ENCODE measurements at places on chromosomes 7 and 10.

GRCh38 chr10:100986623-100986951 is 710 bp downstream of the MRPL43 start:
- no peak for DNase-seq

DNA sequence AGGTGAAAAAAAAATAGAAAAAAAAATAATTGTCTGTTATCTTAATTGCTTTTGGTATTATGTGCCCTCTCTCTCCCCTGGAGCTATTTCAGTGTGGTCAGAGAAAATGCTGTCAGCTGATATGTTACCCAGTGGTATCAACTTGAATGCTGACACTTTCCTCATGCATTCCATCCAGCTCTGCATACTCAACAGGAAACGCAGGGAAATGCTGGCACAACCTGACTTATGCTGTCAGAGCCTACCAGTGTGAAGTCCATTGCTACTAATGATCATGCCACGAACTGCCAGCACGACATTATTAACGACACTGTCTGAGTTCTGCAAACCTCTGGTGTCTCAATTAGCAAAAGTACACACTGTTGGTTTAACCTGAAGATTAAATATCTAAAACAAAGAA is 182.8 kb downstream of the ZWINT start:
- no peak for DNase-seq

- DNase-seq, result peak; percentile 11
Measured at GRCh38 chr10:133276435-133277201, at the start of gene ADAM8. ADAM8 (minus strand) TSS chr10:133276868; CDS start chr10:133276817, 51 bp downstream.

GRCh38 chr10:71589617-71590551 is 129.7 kb downstream of the C10orf105 start:
- no peak for DNase-seq

GRCh38 chr10:132247943-132248342 is 59.8 kb downstream of the STK32C start:
- DNase-seq, result no peak

DNA sequence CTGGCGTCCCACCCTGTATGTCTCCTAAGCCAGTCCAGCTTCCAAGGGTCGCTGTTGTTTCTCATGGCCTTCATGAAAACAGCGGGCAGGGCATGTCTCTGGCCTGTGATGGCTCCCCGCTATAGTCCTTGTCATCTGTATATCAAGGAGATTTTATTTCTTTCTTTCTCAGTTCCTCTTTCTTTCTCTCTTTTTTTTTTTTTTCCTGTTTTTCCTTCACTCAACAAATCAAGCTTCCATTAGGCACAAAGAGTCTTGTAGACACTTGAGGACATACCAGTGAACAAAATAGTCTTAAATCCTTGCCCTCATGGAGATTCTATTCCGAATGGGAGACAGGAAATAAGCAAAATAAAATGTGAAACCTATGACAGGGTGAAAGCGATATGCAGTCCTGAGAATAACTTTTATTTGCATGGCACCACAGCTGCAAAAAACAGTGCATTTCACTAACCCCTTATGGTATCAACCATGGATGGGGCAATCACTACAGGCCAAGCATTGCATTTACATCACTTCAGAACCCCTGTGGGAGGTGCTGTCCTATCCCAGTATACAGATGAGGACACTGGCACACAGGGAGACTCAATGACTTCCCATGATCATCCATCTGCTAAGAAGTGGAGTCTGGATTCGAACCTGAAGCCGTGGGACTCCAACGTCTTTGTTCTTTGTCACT is 50.7 kb downstream of the SYPL1 start:
- DNase-seq, result no peak

GRCh38 chr7:106041140-106041717 is 70.9 kb downstream of the SYPL1 start:
- DNase-seq, result peak; percentile 49

DNA sequence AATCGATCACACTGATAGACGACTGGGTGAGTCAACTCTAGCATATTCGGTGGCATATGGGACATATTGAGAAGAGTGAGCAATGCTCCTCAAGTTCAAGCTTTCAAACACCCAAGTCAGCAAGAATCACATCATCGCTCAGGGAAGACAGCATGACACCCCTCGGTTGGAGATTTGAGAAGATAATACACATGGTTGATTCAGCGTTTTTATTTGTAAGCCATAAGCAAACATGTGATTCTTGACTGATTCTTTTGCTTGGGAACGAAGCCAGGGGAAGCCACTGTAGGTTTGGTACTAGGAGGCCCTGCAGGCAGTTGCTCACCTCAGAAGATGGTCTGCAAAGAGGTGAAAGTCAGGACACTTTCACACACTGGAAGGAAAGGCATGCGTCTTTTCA is 12.6 kb downstream of the UCMA start:
- no peak for DNase-seq

- DNase-seq, result no peak
Measured at GRCh38 chr7:104059103-104059502, 69.6 kb upstream of the RELN start.

- no peak for DNase-seq
Measured at GRCh38 chr7:95157381-95157780, 167.0 kb downstream of the PON1 start.

GRCh38 chr10:124255556-124255955 is 162.2 kb upstream of the CHST15 start:
- DNase-seq, result no peak

GRCh38 chr7:140656548-140657515 is 15.9 kb upstream of the ADCK2 start:
- DNase-seq, result no peak

GRCh38 chr10:131183546-131184045 is 127.9 kb downstream of the TCERG1L start:
- no peak for DNase-seq

GRCh38 chr10:131897297-131897899 is 3.4 kb upstream of the PPP2R2D start:
- DNase-seq, result no peak

DNA sequence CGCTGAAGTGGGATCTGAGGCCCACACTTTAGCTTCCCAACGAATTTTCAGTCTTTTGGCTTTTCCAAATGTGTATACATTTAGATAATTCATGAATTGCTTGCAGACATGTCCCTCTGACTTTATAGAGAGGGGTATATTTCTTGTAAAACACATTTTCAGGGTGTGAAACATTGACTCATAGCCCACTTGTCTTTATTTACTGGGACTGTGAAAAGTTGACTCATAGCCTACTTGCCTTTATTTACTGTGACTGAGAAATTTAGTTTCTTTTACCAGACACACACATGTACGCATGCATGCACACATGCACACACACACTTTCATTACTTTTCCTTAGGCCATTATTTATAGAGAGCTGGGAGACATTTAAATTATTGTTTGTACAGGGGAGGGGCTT is 79.1 kb downstream of the VTI1A start:
- no peak for DNase-seq

GRCh38 chr10:119724593-119725516 is 995 bp upstream of the INPP5F start:
- peak; percentile 10 for DNase-seq

DNA sequence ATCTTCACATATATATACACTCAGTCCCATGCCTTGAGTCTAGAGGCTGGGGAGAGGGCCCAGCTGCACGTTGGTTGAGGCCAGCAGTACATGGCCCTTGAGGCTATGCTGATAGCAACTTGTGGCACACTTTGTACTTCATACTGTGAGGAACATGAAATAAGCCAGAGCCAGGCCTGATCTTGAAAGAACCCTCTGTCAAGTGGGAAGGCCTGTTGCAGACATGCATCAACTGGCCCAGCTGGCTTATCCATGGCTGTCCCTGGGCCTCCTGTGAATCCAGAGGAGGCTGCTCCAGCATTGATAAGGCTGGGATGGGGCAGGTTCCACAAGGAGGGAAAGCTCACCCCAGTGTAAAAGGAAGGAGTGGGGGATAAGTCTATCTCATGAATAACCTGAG is 140.4 kb downstream of the NRF1 start:
- no peak for DNase-seq

- no peak for DNase-seq
Measured at GRCh38 chr7:144834641-144835144, 1.2 kb downstream of the TPK1 start.

- DNase-seq, result no peak
Measured at GRCh38 chr10:99769706-99770105, 12.7 kb upstream of the ABCC2 start.

DNA sequence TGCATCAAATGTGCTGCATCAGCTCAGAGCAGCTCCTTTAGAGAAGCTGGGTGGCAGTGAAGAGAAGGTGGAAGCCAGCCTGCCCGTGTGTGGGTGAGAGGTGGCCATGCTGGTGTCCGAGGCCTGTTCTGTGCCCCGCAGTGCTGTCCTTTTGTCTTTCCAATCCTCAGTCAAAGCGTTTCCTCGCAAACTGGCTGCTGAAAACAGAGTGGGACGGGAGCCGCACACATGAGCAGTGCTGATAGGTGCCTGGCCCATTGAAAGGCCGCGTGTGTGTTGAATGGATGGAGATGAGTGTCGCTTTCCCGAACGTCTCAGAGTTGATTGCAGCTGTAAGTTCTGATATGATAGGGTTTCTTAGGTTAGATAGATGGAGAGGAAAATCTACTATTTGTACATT is 39.3 kb downstream of the WDR37 start:
- DNase-seq, result no peak

DNA sequence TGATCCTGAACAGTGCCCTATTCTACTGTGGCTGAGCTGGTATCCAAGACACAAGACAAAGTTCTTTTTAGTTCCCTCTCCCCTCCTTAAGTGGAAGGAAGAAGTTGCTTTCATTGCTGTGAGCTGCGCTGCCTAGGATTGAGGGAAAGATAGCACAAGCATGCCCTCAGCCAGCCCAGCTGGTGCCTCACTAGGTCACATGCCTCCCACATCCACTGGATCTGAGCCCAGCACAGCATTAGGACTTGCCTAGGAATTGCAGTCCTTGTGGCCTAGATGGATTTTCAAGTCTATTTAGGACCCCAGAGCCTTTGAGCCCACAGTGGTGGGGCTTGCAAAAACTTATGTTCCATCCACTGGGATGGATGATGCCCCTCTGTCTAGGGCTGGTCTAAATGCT is 214.2 kb downstream of the ZNF248 start:
- no peak for DNase-seq

DNA sequence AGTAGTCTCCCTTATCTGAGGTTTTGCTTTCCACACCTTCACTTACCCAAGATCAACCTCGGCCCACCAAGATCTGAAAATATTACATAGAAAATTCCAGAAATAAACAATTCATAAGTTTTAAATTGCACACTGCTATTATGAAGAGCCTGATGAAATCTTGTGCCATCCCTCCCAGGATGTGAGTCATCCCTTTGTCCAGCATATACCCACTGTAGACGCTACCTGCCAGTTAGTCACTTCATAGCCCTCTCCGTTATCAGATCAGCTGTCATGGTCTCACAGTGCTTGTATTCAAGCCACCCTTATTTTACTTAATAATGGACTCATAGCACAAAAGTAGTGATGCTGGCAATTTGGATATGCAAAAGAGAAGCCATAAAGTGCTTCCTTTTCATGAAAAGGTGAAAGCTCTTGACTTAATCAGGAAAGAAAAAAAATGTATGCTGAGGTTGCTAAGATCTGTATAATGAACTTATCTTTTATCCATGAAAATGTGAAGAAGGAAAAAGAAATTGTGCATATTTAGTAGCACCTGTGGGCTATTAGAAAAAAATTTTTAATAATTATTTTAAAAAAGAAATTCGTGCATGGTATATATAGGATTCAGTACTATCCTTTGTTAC is 9.8 kb upstream of the MRPS16 start:
- no peak for DNase-seq

DNA sequence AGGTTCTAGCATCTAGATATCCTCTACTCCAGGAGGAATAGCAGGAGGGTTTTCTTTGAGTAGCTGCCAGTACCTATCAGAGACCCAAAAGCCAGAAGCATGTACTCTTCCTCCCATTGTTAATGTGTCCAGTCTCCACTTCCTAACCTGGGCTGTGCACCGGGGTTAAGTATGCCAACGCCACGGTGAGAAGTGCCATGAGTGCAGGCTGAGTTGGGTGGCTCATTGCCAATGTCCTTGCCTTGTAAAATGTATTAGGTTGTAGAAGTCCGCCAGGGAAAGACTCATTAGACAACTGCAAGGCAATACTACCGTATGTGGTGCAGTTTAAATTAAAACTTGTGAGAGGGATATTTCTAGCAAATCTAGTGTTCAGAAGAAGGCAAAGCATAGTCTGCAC is 55.0 kb upstream of the PRR15 start:
- no peak for DNase-seq

- DNase-seq, result no peak
Measured at GRCh38 chr7:158955932-158956804, 99.8 kb downstream of the DYNC2I1 start.

- DNase-seq, result peak; percentile 67
Measured at GRCh38 chr10:78950656-78951587, 117.8 kb upstream of the ZMIZ1 start.

GRCh38 chr10:101311185-101312066 is 42.5 kb upstream of the BTRC start:
- DNase-seq, result no peak
